ENCODE measurements at places on chromosomes 5 and 9.
A peak's percentile ranks its signal among the peaks of the same experiment; 100 is the strongest.

DNA sequence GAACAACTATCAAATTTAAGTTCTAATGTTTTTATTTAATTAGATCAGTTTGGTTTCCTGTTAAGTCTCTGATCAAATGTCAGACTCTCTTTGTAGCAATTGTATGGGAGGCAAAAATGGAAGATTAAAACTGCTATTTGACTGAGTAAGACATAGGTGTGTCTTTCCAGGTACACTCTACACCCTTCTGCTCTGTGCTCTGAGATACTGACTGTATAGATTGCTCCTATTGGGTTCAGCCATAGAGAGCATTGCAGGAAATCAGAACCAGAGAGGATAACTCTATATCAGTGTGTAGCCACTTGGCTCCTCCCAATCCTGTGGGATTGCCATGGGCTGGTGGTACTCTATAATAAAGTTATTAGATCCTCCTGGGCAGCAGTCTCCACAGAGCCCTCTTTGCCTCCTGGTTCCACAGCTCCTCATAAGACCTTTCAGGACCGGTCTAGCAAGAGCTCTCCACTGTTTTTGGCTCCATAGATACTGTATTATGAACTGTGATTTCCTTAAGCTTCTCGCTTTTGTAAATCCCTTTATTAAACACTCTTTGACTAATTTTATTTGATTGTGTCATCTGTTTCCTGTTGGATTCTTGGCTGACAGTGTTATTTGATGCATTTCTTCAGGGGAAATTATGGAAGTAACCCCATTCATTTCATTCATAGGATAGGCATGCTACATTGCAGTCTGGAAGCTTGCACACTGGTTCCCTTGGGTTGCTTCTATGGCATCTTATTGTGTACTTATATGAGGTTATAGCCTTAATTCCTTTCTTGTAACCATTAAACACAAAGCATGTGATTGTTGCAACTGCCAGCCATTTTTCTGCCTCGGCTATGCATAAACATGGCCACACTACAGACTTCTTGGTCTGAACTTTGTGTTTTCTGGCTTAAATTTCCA lies 115.6 kb downstream of the VCAN start:
- peak; percentile 32 for DNase-seq

DNA sequence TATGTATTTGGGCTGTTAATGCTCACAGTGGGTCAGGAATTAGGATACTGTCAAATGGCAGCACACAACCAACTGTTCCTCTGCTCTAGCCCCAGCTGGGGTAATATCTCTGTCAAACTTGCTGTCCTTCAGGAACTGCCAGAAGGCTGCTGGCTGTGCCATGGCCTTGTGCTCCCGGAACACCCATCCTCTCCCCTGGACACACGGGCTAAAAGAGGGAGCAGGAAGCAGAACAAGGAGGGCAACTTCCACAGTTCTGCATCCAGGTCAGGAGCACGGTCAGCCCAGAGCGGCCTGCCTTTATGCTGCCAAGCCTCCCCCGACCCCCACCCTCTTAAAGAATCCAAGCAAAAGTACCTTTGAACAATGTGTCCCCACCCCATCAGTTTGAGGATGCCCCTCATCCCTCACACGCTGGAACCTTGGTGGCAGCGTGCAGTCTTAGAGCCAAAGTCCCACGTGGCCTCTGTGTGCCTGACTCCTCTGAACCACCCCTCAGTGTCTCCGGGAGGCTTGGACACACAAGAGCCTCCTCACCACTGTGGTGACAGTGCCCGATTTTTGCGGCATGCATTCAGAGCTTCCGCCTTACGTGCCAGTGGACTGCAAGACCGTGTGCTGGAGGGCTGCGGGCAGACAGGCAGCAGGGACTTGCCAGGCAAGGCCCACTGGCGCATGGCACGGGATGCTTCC lies 60.8 kb downstream of the PSMB7 start:
- no peak for DNase-seq

DNA sequence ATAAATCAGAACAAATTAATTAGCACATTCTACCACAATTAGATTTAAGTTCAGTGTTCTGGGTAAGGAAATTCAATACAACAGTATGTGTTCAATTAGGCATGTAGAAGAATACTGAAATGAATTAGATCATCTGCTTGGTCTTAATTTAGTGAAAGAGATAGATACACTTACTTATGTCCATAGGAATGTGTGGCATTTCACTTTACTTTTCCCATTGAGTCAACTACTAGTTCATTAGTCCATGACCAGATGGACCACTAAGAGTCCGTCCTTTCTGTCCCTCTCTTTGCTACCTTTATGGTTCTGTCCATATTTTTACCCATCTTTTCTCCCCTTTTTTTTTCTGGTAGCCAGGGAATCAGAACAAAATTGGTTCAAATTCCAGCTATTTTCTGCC lies 276.9 kb downstream of the OSTF1 start:
- no peak for DNase-seq

GRCh38 chr5:89313804-89314588 lies 431.0 kb upstream of the MEF2C start:
- DNase-seq, result peak; percentile 94

GRCh38 chr5:180304431-180305375 lies 12.8 kb upstream of the MAPK9 start:
- DNase-seq, result no peak

DNA sequence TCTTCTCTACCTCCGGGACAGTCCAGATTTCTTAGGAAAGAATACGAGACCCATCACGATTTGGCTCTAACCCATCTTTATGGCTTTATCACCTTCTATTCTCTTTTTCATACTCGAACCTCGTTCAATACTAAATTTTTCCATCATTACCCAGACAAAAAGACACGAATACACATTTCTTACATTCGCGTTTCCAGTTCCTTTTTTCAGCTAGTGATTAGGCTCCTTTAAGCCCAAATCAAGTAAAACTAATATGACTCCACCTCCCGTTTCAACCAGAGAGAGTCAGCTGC lies 506 bp downstream of the ZBTB6 start:
- no peak for DNase-seq

- peak; percentile 57 for DNase-seq
Measured at GRCh38 chr5:39714036-39714698, 289.4 kb upstream of the DAB2 start.

- no peak for DNase-seq
Measured at GRCh38 chr9:120386390-120387131, 193.4 kb downstream of the CDK5RAP2 start.

DNA sequence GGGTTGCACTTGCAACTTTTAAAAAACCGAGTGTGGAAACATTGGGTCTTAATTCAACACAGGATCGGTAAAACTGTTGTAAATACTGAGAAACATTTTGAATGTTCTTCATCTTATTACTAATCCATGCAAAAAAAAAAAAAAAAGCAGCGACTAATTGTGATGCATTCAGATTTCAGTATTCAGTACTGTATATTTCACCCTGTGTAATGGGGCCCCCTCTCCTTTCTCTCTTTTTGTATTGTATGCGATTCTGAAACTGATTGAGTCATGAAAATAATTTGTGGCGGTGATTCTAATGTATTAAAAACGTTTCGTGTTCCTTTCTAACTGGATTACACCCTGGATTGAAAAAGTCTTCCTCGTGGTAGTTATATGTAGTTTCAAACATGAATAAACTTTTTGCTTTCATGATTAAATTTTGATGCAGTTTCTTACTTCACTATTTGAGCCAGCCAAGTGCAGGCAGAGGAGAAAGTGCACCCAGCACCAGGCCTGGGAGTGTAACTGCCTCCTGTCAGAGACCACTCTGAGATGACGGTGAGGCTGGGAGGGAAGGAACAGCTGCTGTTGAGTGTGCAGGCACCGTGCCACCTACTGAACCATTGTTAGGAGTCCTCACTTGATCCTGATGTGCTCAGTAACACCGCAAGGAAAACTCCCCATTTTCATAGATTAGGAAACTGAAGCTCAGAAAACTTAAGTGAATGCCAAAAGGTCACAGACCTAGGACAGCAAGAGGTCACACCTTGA lies 220.0 kb downstream of the PBX3 start:
- DNase-seq, result no peak

DNA sequence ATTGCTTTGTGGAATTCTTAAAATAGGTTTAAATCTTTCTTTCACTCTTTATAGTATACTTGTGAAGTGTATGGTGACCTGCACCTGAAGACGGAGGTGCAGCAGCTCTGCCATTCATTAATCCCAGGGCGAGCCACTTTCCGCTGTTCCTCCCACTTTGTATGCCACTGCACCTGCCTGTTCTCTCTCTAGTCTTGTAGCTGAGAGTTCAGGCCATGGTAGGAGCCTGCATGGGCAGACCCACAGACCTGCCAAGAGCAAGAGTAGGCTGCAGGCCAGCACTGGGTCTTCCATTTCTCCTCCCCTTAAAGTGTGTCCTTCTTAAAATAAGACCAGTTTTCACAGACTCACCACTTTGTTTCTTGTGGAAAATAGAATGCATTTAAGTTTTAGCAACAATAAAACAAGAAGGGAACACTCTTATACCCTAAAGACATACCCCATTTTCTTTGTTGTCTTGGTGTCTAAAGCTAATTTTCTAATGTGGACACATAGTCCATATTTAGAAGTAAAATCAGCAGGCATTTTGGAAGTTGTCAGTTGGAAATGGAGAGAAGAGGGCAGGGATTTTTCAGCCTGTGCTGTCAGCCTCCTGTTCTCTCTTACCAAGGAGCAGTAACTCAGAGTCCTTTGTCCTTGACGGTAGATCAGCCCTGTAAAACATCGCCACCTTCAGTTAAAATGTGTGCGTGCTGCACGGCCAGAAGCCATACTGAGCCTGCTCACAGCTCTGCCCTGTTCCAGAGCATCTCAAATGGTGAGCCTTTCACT lies 103.2 kb downstream of the SNCAIP start:
- peak; percentile 50 for DNase-seq

GRCh38 chr9:84485539-84485938 lies 145.0 kb upstream of the SLC28A3 start:
- no peak for DNase-seq

DNA sequence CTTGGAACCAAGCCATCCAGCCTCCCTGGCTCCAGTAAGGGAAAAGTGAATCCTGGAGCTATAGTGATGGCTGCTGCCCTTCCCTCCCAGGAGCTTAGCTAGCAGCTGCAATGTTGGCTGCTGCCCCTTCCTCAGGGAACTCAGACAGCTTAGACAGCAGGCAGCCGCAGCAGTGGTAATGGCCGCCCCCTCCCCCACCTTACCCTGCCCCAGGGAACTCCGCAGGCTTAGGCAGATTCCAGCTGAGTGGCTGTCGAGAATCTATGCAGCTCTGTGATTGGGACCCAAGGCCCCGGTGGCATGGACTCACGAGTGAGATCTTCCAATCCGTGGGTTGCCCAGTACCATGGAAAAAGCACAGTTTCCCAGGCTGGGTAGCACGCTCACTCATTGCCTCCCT lies 378.6 kb downstream of the NNT start:
- DNase-seq, result no peak

DNA sequence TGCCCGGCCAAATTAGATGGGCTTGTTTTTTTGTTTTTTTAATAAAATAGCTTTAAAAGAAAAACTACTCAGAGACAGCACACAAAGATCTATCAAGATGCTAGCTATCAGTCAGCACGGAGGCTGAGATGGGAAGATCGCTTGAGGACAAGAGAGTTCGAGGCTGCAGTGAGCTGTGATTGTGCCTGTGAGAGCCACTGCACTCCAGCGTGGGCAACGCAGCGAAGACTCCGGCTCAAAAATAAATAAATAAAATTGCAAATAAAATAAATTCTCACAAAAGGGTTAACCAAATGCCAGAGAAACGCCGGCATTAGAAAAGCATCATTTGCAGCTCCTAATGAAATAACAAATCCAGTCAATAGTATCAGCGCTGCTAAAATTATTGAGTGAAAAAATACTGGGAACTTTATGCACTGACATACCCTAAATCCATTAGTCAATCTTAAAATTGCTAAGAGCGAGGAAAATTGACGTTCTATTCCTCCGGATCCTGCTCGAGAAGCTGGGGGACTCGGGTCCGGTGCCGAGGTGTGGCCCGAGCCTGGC lies 681 bp downstream of the CPLANE1 start:
- peak; percentile 7 for DNase-seq

DNA sequence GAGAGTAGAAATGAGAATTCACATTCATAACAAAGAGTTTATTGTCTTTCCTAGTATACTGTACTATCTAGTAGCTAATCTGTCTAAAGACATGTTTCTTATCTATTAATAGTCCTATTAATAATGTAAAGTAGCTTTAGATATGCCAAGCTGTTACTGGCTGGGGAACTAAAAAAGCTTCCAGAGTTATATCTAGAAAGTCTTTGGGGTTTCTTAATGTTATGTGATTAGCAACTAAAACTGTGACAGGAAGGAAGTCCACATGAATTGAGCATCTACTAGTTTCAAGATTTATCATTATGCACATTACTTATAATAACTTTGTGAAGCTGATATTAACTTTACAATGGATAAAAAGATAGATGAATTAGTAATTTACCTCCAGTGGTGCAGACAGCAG lies 122.7 kb upstream of the CDKN2B start:
- no peak for DNase-seq

GRCh38 chr5:139872052-139872766 lies 76.6 kb downstream of the PSD2 start:
- DNase-seq, result no peak

All from HCEC 1CT (cell line).